Left renal cortex interstitium (tissue), 4 donors: ENCODE measurements at places on chromosomes 3 and 15. TPM values are rescaled to one million over a fixed set of nuclear protein-coding genes. Genes with fewer than 3 reads are reported as not detected.

The LSAMP gene
- polyA plus RNA-seq: 15.0 TPM

The CHRNA7 gene
- polyA plus RNA-seq: 11.4 TPM

The DISP2 gene
- 0.35 TPM for polyA plus RNA-seq

DNA sequence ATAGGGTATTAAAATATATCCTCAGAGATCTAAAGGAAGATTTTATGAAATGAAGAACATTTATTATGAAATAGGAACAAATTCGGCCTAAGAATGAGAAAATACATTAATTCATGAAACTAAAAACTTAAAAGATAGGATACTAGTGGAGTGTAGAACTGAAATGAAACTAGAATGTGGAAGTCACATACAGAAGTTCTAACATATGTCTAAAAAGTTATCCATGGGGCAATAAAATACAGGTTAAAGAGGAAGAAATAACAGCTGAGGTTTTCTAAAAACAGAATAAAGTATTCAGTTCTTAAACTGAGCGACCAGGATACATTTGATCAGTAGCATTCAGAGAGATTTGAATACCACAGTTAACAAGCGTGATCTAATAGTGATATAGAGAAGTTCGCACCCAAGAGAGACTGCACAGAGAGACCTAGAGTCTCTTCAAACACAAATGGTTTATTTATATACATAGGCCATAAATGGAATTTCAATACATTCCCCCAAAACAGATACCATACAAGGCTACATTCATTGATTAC, 85.9 kb downstream of the FEZF2 start:
- DNase-seq: no peak

- no peak for DNase-seq
Observed at GRCh38 chr3:183844606-183845005, 19.2 kb upstream of the MAP6D1 start.

DNA sequence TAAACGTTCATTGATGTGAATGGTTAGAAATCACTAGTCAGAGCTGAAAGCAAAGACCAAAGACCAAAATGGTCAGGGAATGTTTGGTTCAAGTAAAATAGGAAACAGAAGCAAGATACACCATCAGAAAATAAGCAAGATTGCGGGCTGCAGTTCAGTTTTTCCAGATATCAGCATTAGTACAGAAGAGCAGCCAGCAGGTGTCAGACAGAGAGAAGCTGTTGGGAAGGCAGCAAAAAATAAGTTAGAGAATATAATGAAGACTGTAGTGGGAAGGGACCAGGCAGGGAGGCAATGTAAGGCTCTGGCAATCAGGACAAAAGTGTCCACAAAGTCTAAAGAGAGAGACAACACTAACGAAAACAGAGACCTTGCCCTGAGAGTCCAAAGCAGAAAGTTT, 639.4 kb upstream of the NAALADL2 start:
- DNase-seq: no peak

DNA sequence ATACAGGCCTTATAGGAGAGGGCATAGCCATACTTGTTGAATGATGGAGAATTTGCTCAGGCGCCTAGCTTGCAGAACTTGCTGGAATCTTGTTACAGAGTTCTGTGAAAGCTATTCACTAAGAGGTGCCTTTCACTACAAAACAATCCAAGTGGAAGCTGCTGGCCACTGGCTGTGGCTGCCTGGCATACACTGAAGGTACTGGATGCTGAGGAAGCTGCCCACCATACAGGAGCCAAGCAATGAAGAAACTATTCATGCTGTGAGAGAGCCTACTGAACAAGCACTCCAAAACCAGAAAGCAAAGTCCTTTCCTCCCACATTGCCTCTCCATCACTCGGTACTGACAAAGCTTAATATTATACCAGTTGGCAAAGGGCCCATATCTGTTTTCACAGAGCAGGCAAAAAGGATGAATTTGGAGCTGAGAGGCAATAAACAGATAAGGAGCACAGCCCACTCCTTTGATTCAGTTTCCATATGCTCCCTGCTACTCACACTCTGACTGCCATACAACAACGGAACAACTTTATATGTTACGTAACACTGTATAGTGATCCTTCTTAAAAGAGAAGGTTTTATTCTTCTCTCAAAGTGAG, 192.6 kb upstream of the ALCAM start:
- DNase-seq: no peak

DNA sequence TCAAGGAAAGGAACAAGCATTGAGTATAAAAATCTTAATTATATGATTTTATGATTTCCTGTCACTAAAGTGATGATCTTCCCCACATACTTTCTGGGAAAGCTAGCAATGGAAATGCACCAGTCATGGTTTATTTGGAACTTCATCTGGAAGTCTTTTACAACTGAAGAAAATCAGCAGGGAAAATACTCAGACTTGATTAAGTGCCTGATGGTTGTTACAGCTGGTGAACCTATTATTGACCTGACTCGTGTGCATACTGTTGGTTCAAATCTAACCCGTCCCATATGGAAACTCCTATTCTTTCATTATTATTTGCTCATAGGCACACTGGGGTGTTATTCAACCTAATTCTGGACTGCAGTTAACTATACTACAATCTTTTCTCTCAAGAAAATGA, 701.8 kb upstream of the CCDC54 start:
- DNase-seq: no peak

GRCh38 chr3:134640872-134641470, 9.9 kb downstream of the KY start:
- DNase-seq: no peak

GRCh38 chr3:61650276-61650675, 88.9 kb downstream of the PTPRG start:
- DNase-seq: no peak

- no peak for DNase-seq
Observed at GRCh38 chr15:41511331-41511898, 2.2 kb downstream of the LTK start.

DNA sequence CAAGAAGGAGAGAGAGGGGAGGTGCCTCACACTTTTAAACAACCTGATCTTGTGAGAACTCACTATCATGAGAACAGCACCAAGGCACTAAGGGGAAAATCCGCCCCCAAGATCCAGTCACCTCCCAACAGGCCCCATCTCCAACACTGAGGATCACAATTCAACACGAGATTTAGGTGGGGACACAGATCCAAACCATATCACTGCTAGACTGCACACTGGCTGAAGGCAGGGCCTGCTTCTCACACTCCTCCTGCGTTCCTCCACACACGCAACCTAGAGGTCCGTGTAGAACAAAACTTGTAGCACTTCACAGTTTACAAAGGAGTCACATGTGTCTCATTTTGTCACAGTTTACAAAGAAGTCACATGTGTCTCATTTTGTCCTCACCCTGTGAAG, 97.8 kb downstream of the DAPK2 start:
- DNase-seq: no peak

DNA sequence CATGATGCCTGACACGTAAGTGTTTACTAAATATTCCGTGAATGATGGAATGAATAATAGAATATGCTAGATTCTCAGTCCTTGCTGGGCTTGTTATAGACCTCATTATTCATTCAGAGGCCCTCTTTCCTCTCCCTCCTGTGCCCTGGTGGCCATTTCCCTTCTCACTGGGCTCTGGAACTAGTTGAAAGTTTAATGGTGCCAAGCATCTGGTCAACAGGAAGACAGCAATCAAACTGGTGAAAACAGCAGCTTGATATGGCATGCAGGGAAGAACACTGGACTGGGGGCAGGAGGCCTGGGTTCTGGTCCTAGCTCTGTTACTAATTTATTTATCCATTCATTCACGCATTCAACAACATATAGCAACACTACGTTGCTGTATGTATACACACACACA, 3.7 kb upstream of the APOD start:
- DNase-seq: no peak

GRCh38 chr3:177467247-177467985, 270.1 kb upstream of the TBL1XR1 start:
- DNase-seq: no peak
